ENCODE measurements at places on chromosomes 5 and 9.

DNA sequence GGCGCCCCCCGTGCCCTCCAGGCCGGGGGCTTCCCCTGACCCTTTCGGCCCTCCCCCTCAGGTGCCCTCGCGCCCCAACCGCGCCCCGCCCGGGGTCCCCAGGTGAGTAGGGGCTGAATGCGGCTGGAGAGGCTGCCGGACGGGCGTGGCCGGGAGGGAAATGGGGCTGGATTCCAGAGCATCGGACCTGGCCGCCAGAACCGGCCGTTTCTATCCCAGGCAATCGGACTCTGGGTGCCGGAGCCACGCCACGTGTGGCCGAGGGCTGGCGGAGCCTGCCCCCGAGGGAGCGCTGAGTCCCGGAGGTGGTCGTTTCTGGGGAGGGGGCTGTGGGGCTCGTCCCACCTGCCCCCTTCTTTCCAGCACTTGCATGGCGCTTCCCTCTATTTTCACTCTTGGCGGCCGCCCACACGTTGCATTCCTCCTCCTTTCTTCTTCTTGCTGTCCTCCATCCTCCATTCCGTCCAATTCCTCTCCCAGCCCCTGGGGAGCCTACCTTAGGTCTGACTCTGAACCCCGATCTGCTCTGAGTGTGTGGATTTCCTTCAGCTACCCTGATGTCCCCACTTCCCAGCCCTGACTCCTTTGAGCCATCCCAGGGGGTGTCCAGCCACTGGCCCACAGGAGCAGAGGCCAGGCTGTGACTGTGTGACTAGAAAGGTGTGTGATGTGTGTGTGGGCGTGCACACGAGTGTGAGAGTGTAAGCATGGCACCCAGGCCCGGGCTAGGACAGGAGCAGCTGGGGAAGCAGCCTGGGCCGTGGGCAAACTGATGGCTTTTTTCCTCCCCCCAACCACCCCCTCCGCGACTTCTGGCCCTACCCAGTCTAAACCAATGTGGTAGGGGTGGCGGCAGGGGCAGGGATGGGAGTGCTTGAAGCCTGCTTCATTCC lies 24.7 kb downstream of the GOLGA2 start:
- DNase-seq = no peak

GRCh38 chr9:31590091-31590490 lies 794.4 kb upstream of the ACO1 start:
- no peak for DNase-seq

GRCh38 chr9:110241260-110241857 lies 14.9 kb downstream of the TXN start:
- no peak for DNase-seq

DNA sequence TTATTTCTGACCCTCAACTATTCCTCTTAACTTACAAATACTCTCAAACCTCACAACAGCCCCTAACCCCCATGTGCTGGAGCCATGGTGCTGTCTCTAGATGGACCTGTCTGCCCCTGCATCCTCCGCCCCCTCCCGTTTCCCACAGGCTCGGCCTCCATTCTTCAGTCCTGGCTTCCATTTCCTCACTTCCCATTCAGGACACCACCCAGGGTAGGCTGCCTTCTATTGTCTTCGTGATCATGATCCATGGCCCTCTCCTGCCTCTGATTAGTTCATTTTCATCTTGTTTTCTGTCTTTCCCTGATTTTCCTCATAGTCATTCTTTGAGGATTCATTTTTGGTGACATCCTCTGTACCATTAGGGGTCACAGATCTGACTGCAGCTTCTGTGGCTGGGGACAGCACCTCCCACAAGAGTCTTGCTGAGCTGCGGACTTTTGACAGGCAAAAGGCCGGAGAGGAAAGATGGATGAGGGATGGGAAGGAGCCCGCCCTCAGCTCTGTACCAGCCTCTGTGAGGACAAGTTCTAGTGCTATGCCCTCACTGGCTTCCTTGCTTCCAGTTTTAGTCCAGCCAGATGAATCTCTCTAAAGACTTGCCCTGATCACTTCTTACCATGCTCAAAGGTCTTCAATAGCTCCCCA lies 255.8 kb downstream of the NTRK2 start:
- DNase-seq = no peak

GRCh38 chr5:156378159-156378558 lies 51.2 kb downstream of the SGCD start:
- DNase-seq = no peak

GRCh38 chr5:77218263-77218662 lies 7.8 kb downstream of the PDE8B start:
- DNase-seq = no peak

DNA sequence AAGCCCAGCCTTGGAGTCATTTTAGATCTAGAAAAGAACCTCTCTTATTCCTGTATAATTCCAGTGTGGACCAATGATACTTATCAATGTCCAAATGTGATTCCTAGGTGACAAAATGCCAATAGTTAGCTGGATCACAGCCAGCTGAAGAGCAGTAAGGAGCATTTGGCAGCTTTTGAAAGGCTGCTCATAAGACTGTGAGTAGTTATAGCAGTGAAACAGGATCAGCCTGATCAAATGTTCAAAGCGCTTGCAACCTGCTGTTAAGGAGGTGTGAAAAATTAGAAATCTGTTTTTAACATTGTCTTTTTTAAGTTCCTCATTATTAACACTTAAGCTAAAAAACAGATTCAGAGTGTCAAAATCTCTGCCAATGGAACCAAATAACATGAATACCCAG lies 85.1 kb downstream of the SSBP2 start:
- no peak for DNase-seq

DNA sequence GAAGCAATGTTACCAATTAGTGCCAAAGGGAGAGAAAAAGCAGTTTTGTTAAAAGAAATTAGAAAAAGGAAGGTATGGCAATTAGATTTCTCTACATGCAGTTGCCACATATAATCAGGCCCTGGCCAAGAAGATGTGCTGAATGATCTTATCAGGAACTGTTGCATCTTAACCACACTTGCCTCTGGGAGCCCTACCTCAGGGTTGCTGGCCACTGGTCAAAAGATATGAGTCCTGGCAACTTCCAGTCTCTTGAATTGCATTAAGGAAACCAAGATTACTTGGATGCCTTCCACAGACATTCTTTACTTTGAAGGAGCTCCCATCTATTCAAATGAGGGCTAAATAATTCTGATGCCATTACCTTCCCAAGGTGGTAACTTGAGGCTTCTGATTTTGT lies 60.4 kb downstream of the TNC start:
- DNase-seq = no peak

- DNase-seq = no peak
Observed at GRCh38 chr5:147504011-147504410, 5.9 kb downstream of the DPYSL3 start.

GRCh38 chr5:32098890-32099310 lies 75.2 kb downstream of the GOLPH3 start:
- DNase-seq = no peak

GRCh38 chr9:98570055-98570454 lies 138.7 kb downstream of the GABBR2 start:
- DNase-seq = no peak

GRCh38 chr9:114196979-114197622 lies 41.8 kb downstream of the COL27A1 start:
- no peak for DNase-seq

GRCh38 chr9:36964791-36965190 lies 69.3 kb downstream of the PAX5 start:
- DNase-seq = no peak

GRCh38 chr9:13750639-13751038 lies 471.1 kb upstream of the MPDZ start:
- no peak for DNase-seq

- DNase-seq = no peak
Observed at GRCh38 chr5:102119252-102119651, 176.8 kb downstream of the SLCO4C1 start.

DNA sequence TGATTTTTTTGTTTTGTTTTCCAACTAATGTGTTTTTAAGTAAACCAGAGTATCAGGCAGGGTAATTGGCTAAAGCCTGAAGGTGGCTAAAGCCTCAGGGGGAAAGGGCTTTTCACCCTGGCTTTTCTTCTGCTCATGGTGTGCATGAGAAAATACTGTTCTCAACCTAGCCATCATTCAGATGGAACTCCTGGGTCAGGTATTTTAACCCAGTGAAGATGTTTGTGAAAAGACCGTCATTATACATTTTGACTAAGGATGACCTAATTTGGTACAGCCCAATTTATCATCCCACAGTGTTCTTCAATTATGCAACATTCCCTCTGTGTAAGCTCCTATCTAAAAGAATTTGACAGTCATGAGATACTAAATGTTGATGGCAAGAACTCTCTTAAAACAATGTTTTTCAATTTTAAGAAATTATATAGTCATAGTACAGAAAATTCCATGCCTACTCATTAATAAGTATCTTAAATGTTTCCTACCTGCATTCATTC lies 209.5 kb upstream of the TARS1 start:
- no peak for DNase-seq

GRCh38 chr9:132609829-132610228 lies 27.4 kb downstream of the BARHL1 start:
- DNase-seq = no peak

DNA sequence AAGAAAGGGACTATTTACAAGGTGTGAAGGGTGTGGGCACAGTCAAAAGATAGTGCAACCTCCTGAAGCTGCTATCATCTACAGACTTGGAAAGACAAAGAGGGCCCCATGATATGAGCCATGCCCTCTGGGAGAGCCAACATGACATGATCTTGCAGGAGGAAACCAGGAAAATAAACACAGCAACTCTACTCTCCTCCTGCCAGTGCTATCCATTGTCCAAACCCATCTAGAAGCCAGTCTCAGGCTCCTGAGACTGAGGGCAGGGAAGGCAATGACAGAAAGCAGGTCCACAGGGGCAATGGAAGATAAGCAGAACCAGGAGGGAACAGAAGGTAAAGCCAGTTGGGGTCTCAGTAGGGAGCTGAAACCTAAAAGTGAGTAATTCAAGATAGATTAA lies 37.1 kb downstream of the PLPP1 start:
- no peak for DNase-seq

DNA sequence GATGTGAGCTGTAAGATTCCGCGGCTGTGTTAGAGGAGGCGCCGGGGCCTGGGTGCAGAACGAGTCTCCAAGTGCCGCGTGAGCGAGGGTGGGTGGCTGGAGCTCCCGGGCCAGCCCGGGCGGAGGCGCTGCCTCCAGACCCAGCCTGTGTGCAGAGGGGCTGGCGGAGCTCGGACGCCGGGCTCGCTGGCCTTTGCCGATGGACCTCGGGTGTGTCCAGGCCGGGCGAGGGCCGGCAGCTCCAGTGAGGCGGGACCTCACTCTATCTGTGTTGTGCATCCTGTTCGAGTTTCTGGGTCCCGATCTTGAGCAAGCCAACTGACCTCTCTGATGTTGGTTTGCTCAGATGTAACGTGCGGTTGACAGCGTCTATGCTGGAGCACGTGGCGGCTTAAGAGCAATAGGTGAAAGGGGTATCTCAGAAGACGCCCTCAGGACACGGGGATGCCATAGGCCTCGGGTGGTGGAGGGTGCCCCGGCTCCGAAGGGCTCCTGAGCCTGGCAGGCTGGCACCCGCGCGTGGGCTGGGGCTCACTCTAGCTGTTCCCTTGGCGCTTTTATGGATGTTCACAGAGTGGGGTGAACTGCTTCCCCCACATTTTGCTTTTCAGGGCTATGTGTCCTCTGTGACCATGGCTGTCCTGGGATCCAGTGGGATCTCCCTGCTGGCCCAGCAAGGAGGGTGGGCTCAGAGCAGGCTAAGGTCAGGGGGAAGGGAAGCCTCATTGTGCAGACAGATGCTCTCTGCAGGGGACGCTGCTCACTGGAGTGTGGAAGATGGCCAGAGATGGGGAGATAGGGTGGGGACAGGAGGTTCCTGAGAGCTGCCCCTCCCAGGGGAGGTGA lies 69.8 kb downstream of the MRPL36 start:
- DNase-seq = no peak

- DNase-seq = no peak
Observed at GRCh38 chr5:169647566-169647965, 10.5 kb downstream of the DOCK2 start.

DNA sequence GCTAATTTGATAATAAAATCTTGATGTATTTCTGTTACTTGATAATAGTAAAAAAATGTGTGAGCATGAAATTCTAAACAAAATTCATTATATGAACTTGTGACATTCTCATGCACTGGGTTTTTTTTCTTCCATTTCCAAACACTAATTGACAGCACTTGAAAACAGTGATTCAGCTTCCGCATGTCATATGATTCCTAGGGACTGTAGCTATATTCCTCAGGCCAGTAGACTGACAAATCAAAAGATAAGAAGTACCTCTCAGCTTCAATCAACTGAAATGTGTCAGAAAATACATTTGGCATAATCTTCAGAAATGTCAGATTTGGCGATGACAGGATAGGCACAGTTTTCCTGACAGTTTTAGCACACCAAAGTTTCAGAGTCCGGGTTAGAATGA lies 52.5 kb downstream of the EFNA5 start:
- no peak for DNase-seq

DNA sequence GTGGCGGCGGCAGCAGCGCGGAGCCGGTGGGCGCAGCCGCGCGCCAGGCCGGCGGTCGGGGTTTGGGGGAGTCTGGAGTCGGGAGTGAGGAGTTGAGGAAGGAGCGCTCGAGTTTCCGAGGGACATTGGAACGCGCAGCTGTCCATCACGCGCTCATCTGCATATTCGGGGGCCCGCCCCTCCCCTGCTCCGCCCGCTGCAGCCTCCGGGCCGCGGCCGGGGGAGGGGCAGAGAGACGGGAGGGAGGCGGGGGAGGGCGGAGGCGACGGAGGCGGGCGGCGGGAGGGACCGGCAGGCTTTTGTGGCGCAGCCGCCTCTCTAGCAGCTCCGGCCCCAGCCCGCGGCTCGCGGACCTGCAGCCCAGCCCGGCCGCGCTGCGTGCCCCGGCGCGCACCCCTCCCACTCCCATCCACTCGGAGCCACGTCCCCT lies at the start of gene IRX2:
TSS of gene IRX2 (minus strand) at position 86 of the 430 bp plus-strand sequence. CDS start 264 bp downstream, outside the sequence.
- no peak for DNase-seq

DNA sequence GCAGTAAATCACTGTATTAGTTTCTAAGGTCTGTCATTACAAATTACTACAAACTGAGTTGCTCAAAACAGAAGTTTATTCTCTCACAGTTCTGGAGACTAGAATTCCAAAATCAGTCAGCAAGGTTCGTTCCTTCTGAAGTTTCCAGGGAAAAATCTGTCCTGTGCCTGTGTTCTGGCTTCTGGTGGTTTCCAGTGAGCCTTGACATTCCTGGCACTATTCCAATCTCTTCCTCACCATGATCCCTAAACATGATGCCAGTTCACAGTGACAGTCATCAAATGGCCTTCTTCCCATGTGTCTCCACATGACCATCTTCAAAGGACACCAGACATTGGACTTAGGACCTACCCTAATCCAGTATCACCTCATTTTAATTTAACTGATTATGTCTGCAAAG lies 351.4 kb downstream of the PLK2 start:
- DNase-seq = no peak

DNA sequence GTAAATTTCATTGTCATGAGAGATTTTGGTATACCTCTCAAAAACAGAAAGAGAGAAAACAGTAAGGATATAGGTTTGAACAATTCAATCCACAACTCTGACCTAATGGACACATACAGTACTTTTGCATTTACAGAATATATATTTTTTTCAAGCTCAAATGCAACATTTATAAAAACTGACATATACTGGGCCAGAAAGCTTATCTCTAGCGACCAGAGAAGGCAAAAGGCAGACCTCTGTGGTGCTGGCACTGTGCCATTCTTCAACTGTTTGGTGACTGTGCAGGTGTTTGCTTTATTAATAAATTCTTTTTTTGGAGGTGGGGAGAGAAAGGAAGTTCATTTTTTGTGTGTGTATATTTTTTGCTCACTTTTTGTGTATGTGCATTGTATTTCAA lies 6.0 kb upstream of the PLAC8L1 start:
- DNase-seq = no peak
